A549 treated with ZK216348 at 1 μM for 4 hours (cell line): ENCODE measurements at places on chromosomes 11 and 22. TPM values are rescaled to one million over a fixed set of nuclear protein-coding genes. Genes with fewer than 3 reads are reported as not detected.

Gene MYO18B
- total RNA-seq, result 0.07 to 0.15 TPM in 2 of 5 replicates, not detected in the others

Gene SLC22A8
- not detected in 5 replicates for total RNA-seq

Gene ZBTB16
- 0.15 to 0.56 TPM (median 0.32 TPM) in 4 of 5 replicates, not detected in the other for total RNA-seq

Gene TMEM45B
- 0.07 to 0.41 TPM (median 0.38 TPM) in 3 of 5 replicates, not detected in the others for total RNA-seq

Gene OR8G5
- total RNA-seq, result not detected in 5 replicates

Gene CFAP300
- 5.2 to 7.4 TPM (median 6.2 TPM) in 5 replicates for total RNA-seq

Gene APLNR
- not detected in 5 replicates for total RNA-seq

Gene DENND6B
- 1.6 to 4.3 TPM (median 3.6 TPM) in 5 replicates for total RNA-seq

Gene MMP10
- 0.70 to 1.5 TPM (median 0.94 TPM) in 5 replicates for total RNA-seq

Gene ARHGAP8
- 1.2 to 2.0 TPM (median 1.4 TPM) in 5 replicates for total RNA-seq

Gene SLC22A12
- not detected in 5 replicates for total RNA-seq

Gene FDX1
- 14.3 to 20.9 TPM (median 18.4 TPM) in 5 replicates for total RNA-seq

Gene PANX3
- not detected in 5 replicates for total RNA-seq

Gene YAP1
- 45.5 to 75.2 TPM (median 60.5 TPM) in 5 replicates for total RNA-seq

Gene OR52I2
- total RNA-seq, result not detected in 5 replicates

Gene RBFOX2
- 26.6 to 33.8 TPM (median 31.1 TPM) in 5 replicates for total RNA-seq

Gene APOL2
- 43.6 to 65.9 TPM (median 46.2 TPM) in 5 replicates for total RNA-seq

Gene EFEMP2
- total RNA-seq, result 0.92 to 1.8 TPM (median 1.4 TPM) in 5 replicates

Gene MALAT1
- 34.8 to 90.0 TPM (median 83.9 TPM) in 5 replicates for total RNA-seq

Gene CD3E
- not detected in 5 replicates for total RNA-seq

Gene CNIH2
- 0.88 to 2.7 TPM (median 1.7 TPM) in 5 replicates for total RNA-seq

Gene LDHAL6A
- not detected in 5 replicates for total RNA-seq

Gene STK33
- 3.1 to 7.2 TPM (median 4.0 TPM) in 5 replicates for total RNA-seq

Gene ARHGAP42
- total RNA-seq, result 3.5 to 7.4 TPM (median 5.5 TPM) in 5 replicates

Gene ME3
- 14.6 to 21.3 TPM (median 19.0 TPM) in 5 replicates for total RNA-seq

Gene RBM4B
- 15.4 to 24.4 TPM (median 21.5 TPM) in 5 replicates for total RNA-seq

Gene TRIM29
- total RNA-seq, result 15.0 to 21.9 TPM (median 18.4 TPM) in 5 replicates

Gene MS4A3
- total RNA-seq, result not detected in 5 replicates

Gene SPTBN2
- total RNA-seq, result 9.3 to 14.5 TPM (median 10.5 TPM) in 5 replicates

Gene OOSP4B
- not detected in 5 replicates for total RNA-seq

Gene LRFN4
- 43.2 to 119 TPM (median 101 TPM) in 5 replicates for total RNA-seq

Gene CDC42EP1
- 16.8 to 37.2 TPM (median 34.9 TPM) in 5 replicates for total RNA-seq

Gene TTC36
- not detected in 5 replicates for total RNA-seq

Gene PRR33
- total RNA-seq, result not detected in 5 replicates

Gene CD248
- not detected in 5 replicates for total RNA-seq

Gene SAA1
- 0.58 to 1.2 TPM (median 0.89 TPM) in 5 replicates for total RNA-seq

Gene OR6A2
- total RNA-seq, result not detected in 5 replicates

Gene UBQLNL
- 0.09 TPM in 1 of 5 replicates, not detected in the others for total RNA-seq

Gene ARHGAP32
- 2.9 to 6.8 TPM (median 4.5 TPM) in 5 replicates for total RNA-seq

Gene GNAZ
- 1.8 to 3.3 TPM (median 2.7 TPM) in 5 replicates for total RNA-seq

Gene WT1
- 5.0 to 6.4 TPM (median 6.0 TPM) in 5 replicates for total RNA-seq

Gene CD151
- total RNA-seq, result 596 to 862 TPM (median 759 TPM) in 5 replicates

Gene UPB1
- 0.05 TPM in 1 of 5 replicates, not detected in the others for total RNA-seq

Gene UPK3A
- not detected in 5 replicates for total RNA-seq

Gene GNG3
- not detected in 5 replicates for total RNA-seq

Gene TESMIN
- 2.8 to 7.3 TPM (median 5.1 TPM) in 5 replicates for total RNA-seq

Gene BAIAP2L2
- total RNA-seq, result 4.8 to 7.5 TPM (median 5.9 TPM) in 5 replicates

Gene CTSC
- total RNA-seq, result 60.2 to 69.2 TPM (median 66.6 TPM) in 5 replicates
